GF-D8 (cell line): ENCODE measurements at places on chromosomes 12 and 14.

DNA sequence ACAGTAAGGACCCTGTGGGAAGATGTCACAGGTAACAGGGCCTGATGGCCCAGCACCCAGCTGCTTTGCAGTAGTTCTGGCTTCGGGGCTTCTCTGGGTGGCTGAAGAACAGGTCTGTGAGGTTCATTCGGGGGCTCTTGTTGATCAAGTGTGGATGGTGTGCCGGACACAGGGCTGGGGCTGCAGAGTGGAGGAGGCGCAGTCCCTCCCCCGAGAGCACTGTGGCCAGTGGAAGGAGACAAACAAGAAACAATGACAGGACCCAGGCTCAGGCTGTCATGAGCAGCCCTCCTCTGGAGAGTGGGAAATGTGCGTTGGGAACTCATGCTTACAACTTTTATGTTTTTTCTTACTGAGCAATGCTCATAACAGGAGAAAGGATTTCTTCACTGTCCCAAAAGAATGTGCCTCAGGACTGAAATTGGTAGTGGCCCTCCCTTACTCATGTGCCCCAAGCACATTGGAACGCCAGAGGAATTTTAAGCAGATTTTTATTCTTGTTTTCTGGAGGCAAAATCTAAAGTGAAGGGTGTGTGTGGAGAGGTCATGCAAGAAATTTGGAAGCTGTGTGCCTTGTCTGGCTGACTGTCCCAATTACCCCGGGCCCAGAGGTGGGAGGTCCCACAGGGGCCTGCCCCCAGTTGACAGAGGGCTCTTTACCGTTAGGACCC lies 233.8 kb downstream of the CACNA1C start:
- no peak for DNase-seq

GRCh38 chr14:57889245-57889644 lies 23.4 kb upstream of the SLC35F4 start:
- no peak for DNase-seq

- no peak for DNase-seq
Observed at GRCh38 chr12:124006085-124006845, 33.2 kb downstream of the ZNF664 start.

GRCh38 chr14:97584528-97584927 lies 787.3 kb downstream of the VRK1 start:
- no peak for DNase-seq

DNA sequence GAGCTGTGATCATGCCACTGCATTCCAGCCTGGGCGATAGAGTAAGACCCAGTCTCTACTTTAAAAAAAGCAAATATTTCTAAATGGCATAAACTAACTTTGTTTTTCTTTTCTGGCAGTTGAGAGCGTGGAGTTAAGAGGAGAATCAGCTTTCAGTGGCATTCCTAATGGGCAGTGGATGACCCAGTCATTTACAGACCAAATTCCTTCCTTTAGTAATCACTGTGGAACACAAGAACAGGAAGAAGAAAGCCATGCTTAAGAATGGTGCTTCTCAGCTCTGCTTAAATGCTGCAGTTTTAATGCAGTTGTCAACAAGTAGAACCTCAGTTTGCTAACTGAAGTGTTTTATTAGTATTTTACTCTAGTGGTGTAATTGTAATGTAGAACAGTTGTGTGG lies 21.2 kb downstream of the TDG start:
- DNase-seq: no peak

- DNase-seq: no peak
Observed at GRCh38 chr14:51732494-51733112, 80.9 kb downstream of the FRMD6 start.

DNA sequence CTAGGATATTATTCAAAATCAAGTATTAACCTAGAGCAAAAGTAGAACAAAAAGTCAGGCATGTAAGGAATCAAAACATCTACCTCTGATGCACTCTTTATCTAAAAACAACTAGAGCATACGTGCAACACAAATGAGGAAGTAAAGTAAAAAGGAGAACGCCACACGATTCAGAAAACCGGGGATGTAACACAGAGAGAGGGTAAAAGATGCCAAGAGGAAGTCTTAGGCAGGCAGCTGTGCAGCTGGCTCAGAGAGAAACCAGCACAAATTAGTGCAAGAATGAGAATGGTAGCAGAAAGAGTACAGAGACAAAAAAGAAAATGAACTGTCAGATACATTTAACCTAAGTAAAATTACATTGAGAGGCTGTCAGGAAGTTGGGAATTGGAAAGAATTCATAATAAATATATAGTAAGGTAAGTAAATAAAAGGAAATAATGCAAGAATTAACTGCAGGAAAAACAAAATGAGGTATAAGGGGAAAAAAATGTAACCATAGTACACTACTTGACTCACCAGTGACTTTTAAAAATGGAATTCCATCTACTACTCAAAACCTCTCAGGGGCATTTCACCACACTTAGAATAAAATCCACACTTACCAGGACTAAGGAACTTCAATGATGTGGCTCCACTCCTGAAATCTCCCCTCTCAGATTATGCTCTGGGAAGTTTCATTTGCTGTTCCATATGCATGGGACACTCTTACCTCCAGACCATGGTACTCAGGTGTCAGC lies 17.1 kb downstream of the BCAT1 start:
- DNase-seq: peak; percentile 78

- no peak for DNase-seq
Observed at GRCh38 chr14:22794551-22794951, 20.7 kb downstream of the SLC7A7 start.

DNA sequence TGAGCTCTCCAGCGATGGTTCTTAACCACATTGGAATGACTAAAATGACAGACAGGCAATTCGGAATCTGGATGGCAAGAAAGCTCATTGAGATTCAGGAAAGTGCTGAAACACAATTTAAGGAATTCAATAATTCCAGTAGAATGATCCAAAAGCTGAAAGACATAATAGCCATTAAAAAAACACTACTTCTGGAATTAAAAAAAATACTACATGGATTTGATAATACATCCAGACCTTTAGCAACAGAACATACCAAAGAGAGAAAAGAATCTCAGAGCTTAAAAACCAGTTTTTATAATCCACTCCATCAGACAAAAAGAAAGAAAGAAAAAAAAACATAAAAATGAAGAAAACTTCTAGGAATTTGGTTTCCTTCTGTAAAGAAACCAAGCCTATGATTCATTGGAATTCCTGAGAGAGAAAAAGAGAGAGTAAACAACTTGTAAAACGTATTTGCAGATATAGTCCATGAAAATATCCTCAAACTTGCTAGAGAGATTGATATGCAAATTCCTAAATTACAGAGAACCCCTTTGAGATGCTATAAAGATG lies 52.8 kb downstream of the SLCO1B1 start:
- DNase-seq: no peak

- no peak for DNase-seq
Observed at GRCh38 chr14:51717766-51718165, 66.1 kb downstream of the FRMD6 start.

- no peak for DNase-seq
Observed at GRCh38 chr12:92747151-92747550, 44.4 kb downstream of the PLEKHG7 start.
